ENCODE measurements at places on chromosomes 2 and 18. TPM values are rescaled to one million over a fixed set of nuclear protein-coding genes. Genes with fewer than 3 reads are reported as not detected.

GRCh38 chr2:163641986-163642385 lies 93.8 kb downstream of the FIGN start:
- DNase-seq: no peak

DNA sequence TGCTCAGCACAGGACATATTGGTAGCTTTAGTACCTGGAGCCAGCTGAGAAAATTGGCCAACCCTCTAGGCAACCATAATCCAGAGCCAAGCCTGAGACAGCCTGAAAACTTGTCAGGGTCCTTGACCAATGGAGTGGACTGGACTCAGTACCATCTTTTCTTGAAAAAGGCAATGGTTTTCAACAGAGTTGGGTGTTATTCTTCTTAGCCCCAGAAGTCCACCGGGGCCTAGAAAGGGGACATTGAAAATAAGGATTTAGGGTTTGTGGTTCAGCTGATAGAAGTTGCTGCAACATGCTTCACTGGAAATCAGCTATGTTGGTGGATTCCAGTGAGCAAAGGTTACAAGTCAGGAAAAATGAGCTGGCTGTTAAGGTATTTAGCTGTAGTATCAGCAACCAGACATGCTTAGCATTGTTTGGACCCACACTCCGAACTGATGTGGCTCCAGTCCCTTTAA lies 22.1 kb upstream of the CNOT11 start:
- DNase-seq: no peak

DNA sequence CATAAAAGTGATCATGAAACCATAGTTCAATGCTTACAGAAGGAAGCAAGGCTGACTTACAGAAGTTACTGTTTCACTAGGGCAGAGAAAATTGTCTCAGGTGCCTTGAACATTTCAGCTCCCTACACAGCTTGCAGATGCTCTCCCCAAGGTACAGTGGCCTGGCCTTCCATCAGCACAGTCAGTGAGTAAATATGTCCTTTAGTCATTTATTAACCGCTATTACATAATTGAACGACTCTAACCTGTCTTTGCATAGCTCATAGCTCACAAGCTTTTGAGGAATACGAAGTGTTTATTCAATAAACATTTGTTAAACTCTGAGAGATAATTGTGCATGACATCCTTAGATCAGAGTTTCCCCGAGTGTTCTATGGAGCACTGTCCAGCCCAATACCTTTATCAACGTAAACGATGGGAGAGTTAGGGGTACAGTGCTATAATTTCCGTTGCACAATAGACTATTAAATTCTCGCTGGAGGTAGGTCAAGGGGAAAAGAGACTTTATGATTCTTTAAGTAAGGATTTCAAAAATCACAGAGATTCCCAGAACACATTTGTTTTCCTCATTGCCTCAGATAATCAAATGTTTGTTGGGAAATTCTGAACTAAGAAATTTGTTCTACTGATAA lies 677.8 kb downstream of the TSN start:
- DNase-seq: no peak

Gene NRP2
- 2.0 TPM for polyA plus RNA-seq

Gene GCG
- polyA plus RNA-seq: not detected

All from heart left ventricle (tissue), 16 donors.